Central memory CD4-positive, alpha-beta T cell (primary cell): ENCODE measurements at places on chromosomes 1 and 21.

DNA sequence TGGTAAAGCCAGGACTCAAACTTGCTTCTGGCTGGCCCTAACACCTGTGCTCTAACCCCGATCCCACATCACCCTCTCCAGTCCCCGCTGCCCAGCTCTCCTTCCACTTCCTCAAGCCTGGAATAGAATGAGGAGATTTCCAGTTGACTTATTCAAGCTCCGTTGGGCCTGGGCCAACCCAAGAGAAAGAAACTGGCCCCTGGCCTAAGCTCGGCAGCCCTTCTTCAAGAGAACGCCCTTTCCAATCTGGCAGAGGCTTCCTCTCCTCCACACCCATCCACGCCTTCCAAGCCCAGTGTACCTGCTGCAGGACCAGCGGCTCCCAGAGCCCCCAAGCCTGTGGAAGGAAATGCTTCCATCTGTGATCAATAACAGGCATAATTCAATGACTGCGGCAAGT is 51.9 kb downstream of the LRRN2 start:
- no peak for DNase-seq

DNA sequence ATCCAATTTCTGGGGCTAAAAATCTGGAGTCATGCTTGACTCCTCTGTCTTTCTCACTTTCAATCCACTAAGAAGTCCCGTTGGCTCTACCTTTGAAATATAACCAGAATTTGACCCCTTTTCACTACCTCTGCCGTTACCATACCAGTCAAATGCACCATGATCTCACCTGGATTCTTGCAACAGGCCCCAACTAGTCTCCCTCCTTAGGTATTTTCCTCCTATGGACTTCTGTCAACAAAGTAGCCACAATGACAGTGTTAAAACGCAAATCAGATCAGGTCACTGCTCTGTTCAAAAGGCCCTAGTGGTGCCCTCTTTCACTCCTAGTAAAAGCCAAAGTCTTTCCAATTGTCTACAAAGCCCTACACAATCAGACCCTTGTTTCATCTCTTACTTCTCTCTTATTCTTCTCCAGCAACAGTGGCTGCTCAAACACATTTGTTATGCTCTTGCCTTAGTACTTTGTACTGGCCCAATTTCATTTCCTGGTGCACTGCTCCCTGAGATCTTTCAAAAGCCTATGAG is 35.7 kb upstream of the AGL start:
- DNase-seq = no peak

DNA sequence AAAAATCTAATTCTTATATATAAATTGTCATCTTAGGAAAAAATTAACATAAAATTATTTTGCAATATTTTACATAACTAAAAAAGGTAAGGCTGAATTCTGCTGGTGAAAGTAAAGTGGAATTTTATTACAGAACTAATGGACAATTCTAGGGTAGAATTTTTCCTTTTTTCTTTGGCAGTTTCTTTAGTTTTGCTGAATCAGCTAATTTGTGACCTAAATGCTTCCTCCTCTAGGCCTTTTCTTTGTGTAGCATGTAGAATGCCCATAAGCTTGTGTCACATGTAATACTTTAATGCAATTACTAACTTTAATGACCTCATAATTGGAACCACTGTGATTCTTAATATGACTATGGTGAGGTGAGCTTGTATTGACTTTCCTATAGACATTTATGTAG is 1378.4 kb upstream of the ADGRL4 start:
- no peak for DNase-seq

DNA sequence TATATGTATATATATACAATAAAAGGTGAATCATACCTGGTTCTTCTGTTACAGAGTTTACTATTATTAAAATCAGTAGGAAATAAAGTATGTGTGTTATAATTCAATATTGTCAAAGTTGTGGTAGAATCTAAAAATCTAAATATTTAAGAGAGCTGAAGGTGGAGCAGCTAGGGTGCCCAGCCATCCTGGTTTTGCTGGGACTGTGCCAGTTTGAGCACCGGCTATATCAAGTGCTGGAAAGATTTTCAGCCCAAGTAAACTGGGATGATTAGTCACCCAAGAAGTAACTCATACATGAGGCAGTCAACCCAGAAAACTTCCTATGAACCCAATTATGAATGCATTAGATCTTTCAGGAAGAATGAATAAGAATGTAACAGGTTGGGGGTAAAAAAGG is 16.9 kb upstream of the KRTAP19-5 start:
- no peak for DNase-seq

- DNase-seq = no peak
These were observed 96.4 kb downstream of the RUNX1 start for GRCh38 chr21:34952701-34953100.

DNA sequence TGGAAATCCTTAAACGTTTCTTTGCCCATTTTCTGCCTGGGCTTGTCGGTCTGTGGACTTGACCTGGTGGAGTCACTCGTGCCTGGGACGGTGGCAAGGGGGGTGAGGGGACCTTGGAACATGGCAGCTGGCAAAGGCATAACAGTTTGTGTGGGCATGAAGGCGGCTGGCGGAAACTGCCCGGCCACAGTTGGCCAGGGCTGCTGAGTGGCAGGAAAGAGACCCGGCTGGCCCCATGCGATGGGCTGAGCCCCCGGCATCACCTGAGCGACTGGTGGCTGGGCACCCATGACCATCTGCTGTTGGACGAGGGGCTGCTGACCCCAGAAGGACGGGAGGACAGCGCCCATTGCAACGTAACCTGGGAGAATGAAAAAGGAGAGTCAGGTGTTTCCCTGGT is 49.3 kb upstream of the C8B start:
- no peak for DNase-seq

DNA sequence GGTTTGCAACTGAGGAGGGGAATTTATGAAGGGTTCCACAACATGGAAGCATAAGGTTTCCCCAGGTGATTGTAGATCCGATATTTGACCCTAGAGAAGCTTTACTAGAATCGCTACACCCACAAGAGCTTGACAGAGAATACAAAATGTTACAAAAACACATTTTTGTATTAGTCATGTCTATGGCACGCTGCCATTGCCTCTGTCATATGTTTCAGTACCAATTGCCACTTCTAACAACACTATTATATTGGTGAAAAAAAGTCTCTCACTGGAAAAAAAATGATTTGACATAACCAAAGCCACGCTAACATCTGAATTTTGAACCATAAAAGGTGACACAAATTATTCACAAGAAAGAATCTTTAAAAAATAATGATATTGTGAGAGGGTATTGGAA is 214.5 kb downstream of the KCNT2 start:
- DNase-seq = no peak

- no peak for DNase-seq
These were observed 37.5 kb upstream of the LRRC53 start for GRCh38 chr1:74549932-74550331.

DNA sequence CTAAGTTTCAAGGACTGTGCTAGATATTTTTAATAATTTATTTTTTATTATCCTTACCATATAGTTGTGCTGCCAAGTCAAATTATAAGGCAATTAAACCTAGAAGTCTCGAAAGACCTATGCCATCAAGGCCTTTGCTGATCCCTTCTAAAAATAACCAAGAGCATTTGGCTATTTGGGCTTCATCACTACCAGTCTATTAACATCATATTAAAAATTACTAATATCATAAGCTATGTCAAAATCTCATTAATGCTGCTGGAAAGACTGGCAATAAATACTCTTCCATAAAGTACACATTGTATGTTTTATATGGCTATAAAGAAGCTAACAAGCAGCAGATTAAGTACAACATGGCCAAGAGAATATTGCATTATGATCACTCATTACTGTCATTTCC is 43.0 kb upstream of the MUTYH start:
- DNase-seq = no peak

DNA sequence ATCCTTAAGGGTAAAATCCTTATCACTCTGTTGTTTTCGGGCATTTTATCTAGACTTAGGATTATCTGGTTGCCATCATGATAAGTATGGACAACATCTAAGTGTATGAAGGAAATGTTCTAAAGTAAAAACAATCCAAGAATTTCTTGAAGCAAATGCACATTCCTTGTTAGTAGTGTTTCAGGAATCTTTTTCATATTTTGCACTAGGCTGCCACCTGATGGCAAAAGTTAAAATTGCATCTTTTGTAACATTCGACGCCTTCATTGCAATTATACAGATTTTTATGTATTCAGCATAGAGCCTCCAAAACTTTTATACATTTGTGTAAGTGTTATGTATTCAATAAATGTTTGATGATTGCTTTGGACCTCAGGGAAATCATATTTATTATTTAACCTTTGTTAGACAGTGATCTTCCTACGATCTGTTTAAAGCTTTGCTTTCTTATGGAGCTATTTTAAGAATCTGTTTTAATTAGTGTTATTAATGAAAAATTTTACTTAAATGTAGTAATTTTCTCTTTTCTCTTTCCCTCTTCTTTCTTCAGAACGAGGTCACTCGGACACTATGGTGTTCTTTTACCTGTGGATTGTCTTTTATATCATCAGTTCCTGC is 49.4 kb upstream of the KIAA1614 start:
- DNase-seq = peak; percentile 28

DNA sequence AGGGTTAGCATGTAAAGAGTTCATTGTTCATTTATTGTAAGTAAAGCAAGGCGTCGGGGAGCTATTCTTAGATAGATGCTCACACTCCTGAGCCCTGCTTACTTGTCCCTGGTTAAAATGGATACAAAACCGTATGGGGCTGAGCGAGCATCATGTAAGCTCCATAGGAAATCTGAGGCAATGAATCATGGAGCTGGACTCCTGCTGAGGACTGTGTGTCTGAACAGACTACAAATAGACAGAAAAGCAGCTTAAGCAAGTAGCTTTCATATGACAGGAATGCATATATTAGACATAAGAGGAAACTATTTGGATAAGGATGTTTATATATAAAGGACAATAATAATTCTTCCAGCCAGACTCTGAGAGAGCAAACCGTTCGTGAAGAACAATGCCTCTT is 604.9 kb upstream of the PTBP2 start:
- DNase-seq = no peak

- DNase-seq = no peak
These were observed 39.5 kb upstream of the RD3 start for GRCh38 chr1:211531194-211532087.

DNA sequence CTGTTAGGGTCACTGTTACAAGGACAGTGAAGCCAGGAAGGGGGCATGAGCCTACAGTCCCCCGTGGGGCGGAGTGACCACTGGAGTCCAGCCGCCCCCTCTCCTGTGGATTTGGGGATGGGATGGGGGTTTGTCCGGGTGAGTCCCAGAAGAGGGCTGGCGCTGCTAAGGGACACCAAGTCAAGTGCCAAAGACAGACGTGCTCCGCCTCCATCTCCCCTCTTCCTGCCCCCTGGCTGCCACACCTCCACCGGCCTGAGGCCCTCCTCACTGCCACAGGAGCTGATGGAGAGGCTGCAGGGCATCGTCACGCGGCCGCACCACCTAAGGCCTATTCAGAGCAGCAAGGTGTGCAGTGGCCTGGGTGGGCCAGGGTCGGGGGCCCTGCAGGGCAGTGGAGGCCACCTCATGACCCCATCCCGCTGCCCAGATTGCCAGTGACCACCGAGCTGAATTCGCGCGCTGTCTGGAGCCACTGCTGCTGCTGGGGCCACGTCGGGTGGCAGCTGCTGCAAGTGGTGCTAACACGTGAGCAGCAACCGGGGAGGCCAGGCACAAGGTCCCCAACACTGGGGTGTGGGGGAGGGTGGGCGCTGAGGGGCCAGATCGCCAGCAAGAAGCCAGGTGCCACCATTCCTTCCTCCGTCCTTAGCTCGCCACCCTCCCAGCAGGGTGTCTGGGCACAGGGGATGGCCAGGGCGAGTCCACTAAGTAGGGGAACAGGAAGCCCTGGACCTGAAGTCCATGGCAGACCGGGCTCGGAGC is 4.9 kb downstream of the RNF207 start:
- DNase-seq = no peak

- peak; percentile 60 for DNase-seq
These were observed at the start of gene ST7L for GRCh38 chr1:112618721-112619517. Gene ST7L, minus strand, starts transcription at chr1:112619141. Its CDS starts 28 bp downstream, at chr1:112619113.

- DNase-seq = no peak
These were observed 110.3 kb downstream of the ZNF281 start for GRCh38 chr1:200299571-200299970.

DNA sequence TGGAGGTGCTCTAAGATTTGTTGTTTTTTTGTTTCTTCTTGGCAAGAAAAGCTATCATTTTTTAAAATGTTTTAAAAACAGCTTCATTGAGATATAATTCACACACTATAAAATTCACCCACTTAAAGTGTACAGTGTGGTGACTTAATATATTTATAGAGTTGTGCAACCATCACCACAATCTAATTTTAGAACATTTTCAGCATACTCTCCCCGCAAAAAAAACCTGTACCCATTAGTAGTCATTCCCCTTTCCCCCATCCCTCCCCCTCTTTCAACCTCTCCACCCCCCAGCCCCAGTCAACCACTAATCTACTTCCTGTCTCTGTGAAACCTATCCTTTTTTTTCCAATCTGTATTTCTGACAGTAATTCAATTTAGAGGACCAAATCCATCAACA is 30.6 kb downstream of the ZC3H11B start:
- DNase-seq = no peak

GRCh38 chr1:158942490-158942889 is 11.1 kb downstream of the PYHIN1 start:
- DNase-seq = no peak

GRCh38 chr1:30331415-30332065 is 391.8 kb downstream of the MATN1 start:
- no peak for DNase-seq

GRCh38 chr1:212640223-212640878 is 31.8 kb downstream of the ATF3 start:
- no peak for DNase-seq

- no peak for DNase-seq
These were observed 224.8 kb downstream of the NTNG1 start for GRCh38 chr1:107365527-107366240.

GRCh38 chr21:43361127-43361492 is 65.8 kb downstream of the SIK1 start:
- DNase-seq = no peak

GRCh38 chr1:179151908-179152682 is 70.2 kb downstream of the TOR3A start:
- DNase-seq = no peak

DNA sequence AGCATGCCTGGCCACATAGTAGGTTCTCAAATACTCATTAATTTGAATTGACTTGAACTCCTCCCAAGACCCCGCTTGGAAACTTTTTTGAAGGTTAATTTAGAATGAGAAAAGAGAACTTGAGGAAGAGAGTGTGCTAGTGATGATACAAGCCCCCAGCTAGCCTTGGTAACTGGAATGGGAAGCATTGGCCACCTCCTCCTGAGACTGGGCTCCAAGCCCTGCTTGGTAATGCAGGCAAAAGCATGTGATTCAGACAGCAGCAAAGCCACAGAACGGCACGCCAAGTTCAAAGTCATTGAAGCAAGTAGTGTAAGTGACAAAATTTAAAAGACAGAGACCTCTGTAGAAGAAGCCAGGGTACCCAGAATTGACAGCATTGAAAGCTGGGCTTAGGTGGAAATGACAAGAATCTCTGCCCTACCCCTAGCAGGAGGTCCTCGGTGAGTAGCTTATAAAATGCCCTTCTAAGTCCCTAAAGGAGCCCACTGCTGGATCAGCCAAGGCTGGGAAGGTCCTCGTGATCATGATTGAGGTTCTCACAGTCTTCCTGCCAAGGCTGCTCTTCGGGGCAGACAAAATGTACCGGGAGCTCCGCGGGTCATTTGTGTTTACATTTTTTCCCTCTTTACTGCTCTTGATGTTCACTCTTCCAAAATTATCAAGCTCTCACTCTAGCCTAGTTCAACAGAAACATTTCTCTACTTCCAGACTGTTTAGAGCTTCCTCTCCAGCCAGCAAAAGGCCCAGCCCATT is 99.4 kb downstream of the TSEN15 start:
- no peak for DNase-seq

- DNase-seq = no peak
These were observed 9.6 kb downstream of the PM20D1 start for GRCh38 chr1:205840146-205840923.

- DNase-seq = no peak
These were observed 79.6 kb upstream of the GCLM start for GRCh38 chr1:93988634-93989350.
